T-helper 17 cell (primary cell): ENCODE measurements at places on chromosomes 12 and 14.
A peak's percentile ranks its signal among the peaks of the same experiment; 100 is the strongest.

GRCh38 chr14:68603533-68604360 lies 189.1 kb downstream of the ZFP36L1 start:
- peaks cover 5% of the 10 kb centered on the region for H3K4me1 ChIP-seq
- no peaks in the 10 kb centered on the region for H3K27me3 ChIP-seq
- H3K27ac ChIP-seq, result no peak overlapping the region
- H3K4me3 ChIP-seq, result no peak overlapping the region
- no peaks in the 10 kb centered on the region for H3K36me3 ChIP-seq
- no peak for DNase-seq

DNA sequence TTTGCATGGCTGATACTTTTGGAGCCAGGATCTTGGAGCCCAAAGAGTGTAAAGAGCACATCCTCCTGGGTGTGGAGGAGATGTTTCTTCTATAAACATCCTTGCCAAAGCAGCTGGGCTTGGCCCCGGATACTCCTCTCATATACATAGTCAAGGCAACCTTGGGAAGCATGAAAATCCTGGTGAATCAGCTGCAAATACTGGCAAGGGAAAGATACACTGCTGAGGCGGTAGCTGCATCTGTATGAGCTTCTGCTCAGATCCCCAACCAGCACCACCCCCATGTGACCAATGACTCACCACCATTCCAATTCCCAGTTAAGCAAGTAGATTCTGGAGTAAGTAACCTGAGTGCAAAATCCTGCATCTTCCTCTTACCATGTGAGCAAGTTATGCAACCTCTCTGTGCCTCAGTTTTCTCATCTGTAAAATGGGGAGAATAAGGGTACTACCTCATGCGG lies 567.4 kb downstream of the MED13L start:
- no peak overlapping the region for H3K4me3 ChIP-seq
- no peak for DNase-seq
- no peak overlapping the region for H3K27ac ChIP-seq
- no peaks in the 10 kb centered on the region for H3K36me3 ChIP-seq
- H3K27me3 ChIP-seq, result no peaks in the 10 kb centered on the region

GRCh38 chr12:92408072-92408900 lies 262.6 kb upstream of the BTG1 start:
- no peaks in the 10 kb centered on the region for H3K36me3 ChIP-seq
- peak overlapping the region; percentile 1 for H3K27ac ChIP-seq
- DNase-seq, result no peak
- peaks cover 31% of the 10 kb centered on the region for H3K4me1 ChIP-seq
- H3K27me3 ChIP-seq, result no peaks in the 10 kb centered on the region

GRCh38 chr12:2891240-2892053 lies 756 bp downstream of the TULP3 start:
- DNase-seq, result peak; percentile 20
- H3K27ac ChIP-seq, result peak overlapping the region; percentile 96
- H3K36me3 ChIP-seq, result peaks cover 3% of the 10 kb centered on the region

DNA sequence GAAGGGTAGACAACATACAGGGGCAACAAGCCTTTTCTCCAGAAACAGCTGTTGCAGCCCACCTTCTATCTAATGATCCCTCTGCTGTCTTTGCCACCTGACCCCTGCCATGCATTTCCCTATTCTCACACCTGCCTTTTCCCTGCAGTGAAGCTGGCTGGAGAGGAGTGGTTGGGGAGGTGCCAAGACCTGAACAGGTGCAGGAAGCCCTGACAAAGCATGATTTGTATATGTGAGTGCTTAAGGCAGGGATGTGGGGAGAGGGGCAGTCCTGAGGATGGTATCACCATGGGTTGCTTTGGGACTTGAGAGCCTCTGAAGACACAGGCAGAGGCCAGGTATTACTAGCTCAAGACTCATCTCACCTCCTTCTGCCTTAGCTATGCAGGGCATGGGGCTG lies 2.9 kb upstream of the PFDN5 start:
- H3K4me1 ChIP-seq, result peaks cover 23% of the 10 kb centered on the region
- no peak overlapping the region for H3K4me3 ChIP-seq
- no peak for DNase-seq
- no peaks in the 10 kb centered on the region for H3K36me3 ChIP-seq
- no peaks in the 10 kb centered on the region for H3K27me3 ChIP-seq

DNA sequence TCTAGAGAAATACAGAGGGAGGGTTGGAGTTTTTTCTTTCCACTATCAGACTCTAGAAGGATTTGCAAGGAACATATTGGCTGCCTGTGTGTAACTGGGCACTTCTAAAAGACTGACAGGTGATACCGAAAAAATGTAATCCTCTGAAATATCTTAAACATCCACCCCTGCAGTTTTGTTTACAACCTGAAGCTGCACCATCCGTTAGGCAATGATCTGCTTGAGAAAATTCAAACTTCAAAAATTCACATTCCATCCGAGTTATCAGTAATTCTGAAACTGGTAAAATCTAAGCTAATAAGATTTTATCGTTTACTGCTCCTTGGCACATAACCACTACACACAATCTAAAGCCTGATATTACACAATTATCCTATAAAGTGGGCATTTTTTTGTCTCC lies 528.6 kb downstream of the FUT8 start:
- H3K36me3 ChIP-seq, result no peaks in the 10 kb centered on the region
- H3K4me3 ChIP-seq, result no peak overlapping the region
- no peaks in the 10 kb centered on the region for H3K27me3 ChIP-seq
- no peak for DNase-seq
- peaks cover 39% of the 10 kb centered on the region for H3K4me1 ChIP-seq

- H3K27ac ChIP-seq, result no peak overlapping the region
- no peaks in the 10 kb centered on the region for H3K4me1 ChIP-seq
Observed at GRCh38 chr12:117344716-117345115, 16.7 kb downstream of the NOS1 start.
